Tibial nerve (tissue), 4 donors: ENCODE measurements at places on chromosomes 13 and 19.

DNA sequence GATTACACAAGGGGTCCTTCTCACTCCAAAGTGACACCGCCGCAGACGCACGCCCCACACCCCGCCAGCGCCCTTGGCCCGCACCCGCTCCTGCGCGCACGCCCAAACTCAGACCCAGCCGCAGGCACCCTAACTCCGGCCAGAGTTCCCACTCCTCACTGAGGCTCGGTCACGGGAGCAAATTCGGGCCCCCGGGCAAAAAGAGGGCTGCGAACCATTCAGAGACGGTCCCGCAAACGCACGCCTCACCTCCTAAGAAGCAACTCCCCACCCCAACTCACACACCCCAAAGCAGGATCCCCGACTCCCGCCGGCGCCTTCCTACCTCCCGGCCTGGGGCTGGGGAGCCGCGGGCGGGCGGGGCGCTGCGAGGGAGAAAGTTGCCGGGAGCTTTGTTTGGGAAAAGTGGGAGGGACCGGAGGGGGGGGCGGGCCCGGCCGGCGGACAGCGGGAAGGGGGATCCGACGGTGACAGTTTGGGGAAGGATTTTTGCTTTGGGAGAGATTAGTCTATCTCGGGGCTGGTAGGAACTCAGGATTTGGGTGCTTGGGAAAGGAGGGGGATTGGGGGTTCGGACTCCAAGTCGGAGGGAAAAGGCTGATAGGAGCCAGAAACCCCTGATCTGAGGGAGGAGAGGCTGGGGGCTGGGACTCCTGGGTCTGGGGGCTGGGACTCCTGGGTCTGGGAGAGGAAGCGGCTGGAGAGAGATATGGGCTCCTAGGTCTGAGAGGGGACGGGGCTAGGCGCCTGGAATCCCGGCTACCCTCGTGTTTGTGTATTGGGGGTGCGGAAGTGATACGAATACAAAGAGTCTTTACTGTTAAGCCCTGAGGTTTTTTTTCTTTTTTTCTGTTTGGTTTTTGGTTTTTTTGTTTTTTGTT is at the start of gene TEAD2:
TSS of gene TEAD2 (minus strand) at position 369 of the 881 bp plus-strand sequence. CDS start 2,341 bp downstream, outside the sequence.
- peak within 1 kb of the TSS; percentile 93 for H3K27ac ChIP-seq
- peak within 1 kb of the TSS; percentile 53 for H3K4me3 ChIP-seq
- DNase-seq = peak; percentile 69

DNA sequence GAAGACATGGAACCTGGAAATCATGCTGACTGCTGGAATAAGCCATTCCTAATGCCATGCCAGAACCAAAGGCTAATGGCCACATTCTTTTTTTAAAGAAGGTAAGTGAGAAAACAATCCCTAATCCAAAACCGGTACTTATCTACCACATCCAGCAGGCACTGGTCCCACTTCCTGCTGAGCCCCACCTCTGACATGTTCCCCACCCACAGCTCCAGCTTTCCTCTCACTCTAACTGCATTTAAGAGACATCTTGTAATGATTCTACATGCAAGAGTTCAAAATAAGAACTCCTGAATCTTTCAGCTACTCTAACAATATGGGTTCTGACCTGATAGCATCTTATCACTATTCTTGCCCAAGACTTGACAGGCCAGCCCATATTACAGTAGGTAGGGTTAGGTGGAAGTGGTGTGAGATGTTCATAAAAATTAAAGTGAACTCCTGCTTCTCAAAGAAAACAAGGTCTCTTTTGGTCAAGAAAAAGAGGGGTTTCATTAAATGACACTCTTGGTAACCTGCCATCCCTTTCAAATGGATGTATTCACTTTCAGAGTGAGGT is 41.9 kb downstream of the N4BP2L2 start:
- no peak overlapping the region for H3K4me3 ChIP-seq
- H3K27me3 ChIP-seq = no peaks in the 10 kb centered on the region
- DNase-seq = no peak
- peaks cover 26% of the 10 kb centered on the region for H3K4me1 ChIP-seq

DNA sequence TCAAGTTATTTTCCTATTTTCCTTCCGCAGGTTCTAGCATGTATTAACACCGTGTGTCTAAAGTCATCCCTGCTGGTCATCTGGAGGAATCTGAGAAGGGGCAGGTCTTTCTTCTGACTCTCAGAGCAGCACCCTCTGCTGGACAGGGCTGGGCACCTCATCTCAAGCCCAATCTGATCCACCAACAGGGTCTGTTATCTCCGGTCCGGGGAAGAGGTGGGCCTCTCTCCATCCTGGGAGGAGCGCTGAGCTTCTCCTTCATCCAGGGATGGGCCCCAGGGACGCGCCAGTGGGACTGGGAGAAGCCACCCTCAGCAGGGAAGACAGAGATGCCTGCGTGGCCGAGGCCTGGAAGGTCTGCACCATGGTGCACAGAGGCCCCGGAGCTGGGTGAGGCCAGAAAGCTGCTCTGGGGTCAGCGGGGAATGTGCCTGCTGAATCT is 26.0 kb upstream of the ZNF331 start:
- H3K27ac ChIP-seq = no peak overlapping the region
- H3K27me3 ChIP-seq = no peaks in the 10 kb centered on the region
- no peaks in the 10 kb centered on the region for H3K4me1 ChIP-seq
- H3K4me3 ChIP-seq = no peak overlapping the region

GRCh38 chr19:40378509-40378908 is 11.5 kb downstream of the HIPK4 start:
- DNase-seq = no peak
- H3K27me3 ChIP-seq = no peaks in the 10 kb centered on the region
- H3K27ac ChIP-seq = no peak overlapping the region

- DNase-seq = no peak
- no peaks in the 10 kb centered on the region for H3K36me3 ChIP-seq
- no peak overlapping the region for H3K27ac ChIP-seq
These were observed 187.3 kb downstream of the NUFIP1 start for GRCh38 chr13:44801990-44802389.

GRCh38 chr19:48511800-48512503 is at the start of gene LMTK3:
LMTK3 (minus strand) TSS chr19:48511835; CDS start chr19:48511576, 259 bp downstream.
- peak within 1 kb of the TSS; percentile 3 for H3K4me3 ChIP-seq
- no peak within 1 kb of the TSS for H3K27ac ChIP-seq
- H3K4me1 ChIP-seq = peaks cover 8% of the 10 kb centered on the region

DNA sequence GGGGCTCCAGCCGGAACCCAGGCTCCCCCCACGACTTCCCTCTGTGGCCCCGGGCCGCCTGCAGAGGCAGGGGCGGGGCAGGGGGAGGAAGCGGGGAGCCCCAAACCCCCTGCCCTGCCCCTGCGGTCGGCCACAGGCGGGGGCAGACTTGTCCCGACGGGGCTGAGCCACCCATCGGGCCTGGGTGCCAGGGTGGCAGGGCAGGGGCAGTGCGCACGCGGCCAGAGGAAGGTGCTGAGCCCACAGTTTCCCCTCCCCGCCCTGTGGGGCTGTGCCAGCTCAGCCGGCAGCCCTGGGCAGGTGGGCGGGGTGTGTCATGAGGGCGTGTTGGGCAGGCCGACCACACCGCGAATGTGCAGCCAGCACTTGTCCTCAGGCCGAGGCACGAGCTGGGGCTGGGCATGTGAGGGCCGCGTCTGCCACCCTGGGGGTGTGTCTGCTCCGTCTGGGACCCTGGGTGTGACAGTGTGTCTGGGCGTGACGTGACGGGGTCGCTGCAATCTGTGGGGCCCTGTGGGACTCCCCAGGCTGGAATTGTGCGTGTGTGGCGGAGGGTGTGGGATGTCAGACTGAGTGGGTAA is 17.7 kb downstream of the CCDC97 start:
- H3K27me3 ChIP-seq = no peaks in the 10 kb centered on the region
- H3K4me3 ChIP-seq = peak overlapping the region; percentile 31
- H3K27ac ChIP-seq = peak overlapping the region; percentile 23
- H3K4me1 ChIP-seq = peaks cover 63% of the 10 kb centered on the region
- peaks cover 46% of the 10 kb centered on the region for H3K36me3 ChIP-seq

DNA sequence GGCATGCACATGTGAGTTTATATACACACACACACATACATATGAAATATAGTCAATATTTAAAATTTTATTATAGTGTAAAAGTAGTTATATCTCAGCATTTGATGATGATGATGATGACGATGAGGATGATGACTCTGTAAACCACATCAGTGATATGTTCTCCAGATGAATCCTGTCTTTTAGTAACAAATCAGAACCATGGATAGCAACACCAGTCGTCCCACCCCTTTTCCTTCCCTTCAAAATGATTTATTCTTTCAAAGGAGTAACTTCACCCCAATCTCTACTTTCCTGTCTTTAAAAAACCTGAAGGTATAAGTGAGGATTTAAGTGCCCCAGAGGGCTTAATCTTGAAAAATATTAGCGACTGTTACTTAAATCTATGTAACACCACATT is 74.1 kb downstream of the DCLK1 start:
- H3K4me3 ChIP-seq = no peak overlapping the region
- H3K27me3 ChIP-seq = no peaks in the 10 kb centered on the region
- no peaks in the 10 kb centered on the region for H3K4me1 ChIP-seq
- DNase-seq = no peak

DNA sequence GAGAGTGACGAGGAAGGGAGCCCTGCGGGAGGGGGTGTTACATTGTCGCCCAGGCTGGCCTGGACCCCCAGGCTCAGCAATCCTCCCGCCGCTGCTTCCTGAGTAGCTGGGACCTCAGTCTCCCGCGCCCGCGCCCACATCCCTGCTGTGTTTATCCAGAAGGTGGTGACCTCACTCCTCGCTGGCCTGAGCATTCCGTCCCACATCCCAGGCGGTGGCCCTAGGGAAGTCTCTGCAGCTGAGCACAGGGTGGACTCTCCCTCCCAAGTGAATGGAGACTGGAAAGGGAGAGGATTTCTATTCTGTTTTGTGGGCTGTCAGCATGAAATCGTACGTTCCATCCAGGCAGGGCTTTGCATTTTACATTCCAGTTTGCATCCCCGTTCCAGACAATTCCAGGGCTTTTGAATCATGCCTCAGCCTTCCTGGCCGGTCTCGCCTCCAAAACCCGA is 401 bp upstream of the ZNF765 start:
- H3K4me1 ChIP-seq = peaks cover 22% of the 10 kb centered on the region
- no peaks in the 10 kb centered on the region for H3K27me3 ChIP-seq
- peak overlapping the region; percentile 60 for H3K4me3 ChIP-seq
- peaks cover 19% of the 10 kb centered on the region for H3K36me3 ChIP-seq
- peak overlapping the region; percentile 83 for H3K27ac ChIP-seq
- DNase-seq = no peak

DNA sequence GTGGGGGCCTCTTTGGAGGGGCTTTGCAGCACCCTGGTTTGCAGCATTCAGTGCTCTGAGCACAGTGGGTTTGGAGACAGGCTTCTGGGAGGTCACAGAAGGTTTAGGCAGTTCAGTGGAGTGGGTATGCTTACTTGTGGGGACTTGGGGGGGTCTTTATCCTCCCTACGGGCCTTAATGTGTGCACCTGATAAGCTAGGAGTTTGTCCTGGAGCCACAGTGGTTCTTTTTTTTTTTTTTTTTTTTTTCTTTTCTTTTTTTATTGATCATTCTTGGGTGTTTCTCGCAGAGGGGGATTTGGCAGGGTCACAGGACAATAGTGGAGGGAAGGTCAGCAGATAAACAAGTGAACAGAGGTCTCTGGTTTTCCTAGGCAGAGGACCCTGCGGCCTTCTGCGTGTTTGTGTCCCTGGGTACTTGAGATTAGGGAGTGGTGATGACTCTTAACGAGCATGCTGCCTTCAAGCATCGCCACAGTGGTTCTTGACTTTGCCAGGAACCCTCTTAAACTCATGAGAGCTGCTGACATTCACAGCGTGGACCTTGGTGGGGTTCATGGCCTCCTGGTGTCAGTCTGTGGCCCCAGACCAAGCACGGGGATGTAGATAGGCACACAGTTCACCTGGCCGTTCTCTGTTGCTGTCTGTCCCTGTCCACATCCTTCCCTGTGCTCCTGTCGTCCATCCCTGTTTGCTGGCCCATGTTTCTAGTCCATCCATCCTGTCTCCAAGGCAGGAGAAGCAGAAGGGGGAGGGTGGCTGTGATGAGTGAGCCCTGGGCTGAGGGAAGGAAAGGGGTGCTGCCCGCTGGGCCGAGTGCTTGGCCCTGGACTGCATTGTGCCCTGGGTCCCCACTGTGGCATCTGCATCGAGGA is 2.7 kb downstream of the EGLN2 start:
- H3K27ac ChIP-seq = peak overlapping the region; percentile 98
- peak overlapping the region; percentile 99 for H3K4me3 ChIP-seq
- no peak for DNase-seq
- H3K4me1 ChIP-seq = peaks cover 65% of the 10 kb centered on the region
- H3K27me3 ChIP-seq = no peaks in the 10 kb centered on the region
- no peaks in the 10 kb centered on the region for H3K36me3 ChIP-seq

DNA sequence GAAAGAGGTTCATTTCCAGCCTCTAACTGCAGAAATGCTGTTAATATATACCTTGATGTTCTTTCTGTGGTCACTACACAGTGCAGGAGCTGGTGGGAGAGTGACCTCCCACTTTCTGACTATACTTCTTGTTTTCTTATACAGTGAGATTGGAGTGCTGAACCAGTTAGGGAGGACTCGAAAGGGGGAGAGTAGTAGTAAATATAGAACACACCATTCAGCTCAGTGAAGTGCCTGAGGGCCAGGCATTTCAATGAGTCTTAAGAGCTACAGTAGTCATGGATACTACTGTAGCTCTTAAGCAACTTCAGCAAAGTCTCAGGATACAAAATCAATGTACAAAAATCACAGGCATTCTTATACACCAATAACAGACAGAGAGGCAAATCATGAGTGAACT is 372.9 kb downstream of the MTUS2 start:
- H3K4me3 ChIP-seq = no peak overlapping the region
- no peaks in the 10 kb centered on the region for H3K4me1 ChIP-seq
- no peaks in the 10 kb centered on the region for H3K27me3 ChIP-seq
- H3K36me3 ChIP-seq = no peaks in the 10 kb centered on the region
- no peak for DNase-seq

GRCh38 chr19:37492213-37492612 is 14.5 kb upstream of the ZNF793 start:
- DNase-seq = no peak
- no peak overlapping the region for H3K27ac ChIP-seq
- H3K4me3 ChIP-seq = no peak overlapping the region
- no peaks in the 10 kb centered on the region for H3K36me3 ChIP-seq

DNA sequence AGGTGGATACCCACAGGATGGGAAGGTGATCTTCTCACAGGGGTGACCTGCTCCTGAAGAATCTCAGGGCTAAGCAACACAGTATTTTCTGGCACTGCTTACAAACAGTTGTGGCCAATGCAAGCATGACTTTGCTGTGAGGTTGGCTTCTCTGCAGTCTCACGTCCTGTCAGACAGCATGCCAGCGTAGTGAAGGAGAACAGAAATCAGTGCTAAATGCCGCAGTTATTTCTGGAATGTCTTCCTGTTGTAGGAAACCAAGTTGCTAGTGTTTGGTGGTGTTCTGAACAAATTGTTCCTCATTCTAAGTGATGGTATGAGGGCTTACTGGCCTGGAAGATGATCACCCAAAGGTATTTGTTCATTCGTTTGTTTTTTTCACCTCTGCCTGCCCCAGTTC is 320.1 kb downstream of the MTUS2 start:
- DNase-seq = no peak
- no peak overlapping the region for H3K27ac ChIP-seq
- no peaks in the 10 kb centered on the region for H3K36me3 ChIP-seq
- no peaks in the 10 kb centered on the region for H3K4me1 ChIP-seq

- no peaks in the 10 kb centered on the region for H3K36me3 ChIP-seq
- no peak overlapping the region for H3K4me3 ChIP-seq
- no peak overlapping the region for H3K27ac ChIP-seq
- H3K4me1 ChIP-seq = peaks cover 26% of the 10 kb centered on the region
These were observed 16.6 kb downstream of the PLK5 start for GRCh38 chr19:1540365-1540925.
